ENCODE measurements at places on chromosomes 2 and 18. TPM values are rescaled to one million over a fixed set of nuclear protein-coding genes. Genes with fewer than 3 reads are reported as not detected.
A peak's percentile ranks its signal among the peaks of the same experiment; 100 is the strongest.

GRCh38 chr2:145744541-145745386, 1224.8 kb upstream of the ZEB2 start:
- DNase-seq, result no peak

- DNase-seq, result no peak
Measured at GRCh38 chr2:9440058-9440727, 16.7 kb downstream of the CPSF3 start.

GRCh38 chr2:158519481-158519880, 62.7 kb downstream of the PKP4 start:
- DNase-seq, result no peak

GRCh38 chr2:19456705-19457309, 98.4 kb upstream of the OSR1 start:
- no peak for DNase-seq

GRCh38 chr2:197705912-197706838, 1.0 kb downstream of the MARS2 start:
- DNase-seq, result no peak

The SIX3 gene
- total RNA-seq, result not detected

- peak; percentile 28 for DNase-seq
Measured at GRCh38 chr2:62568983-62569837, 63.2 kb upstream of the TMEM17 start.

- DNase-seq, result no peak
Measured at GRCh38 chr2:12705230-12705629, 11.5 kb upstream of the TRIB2 start.

GRCh38 chr2:40208463-40208862, 243.4 kb downstream of the SLC8A1 start:
- DNase-seq, result no peak

DNA sequence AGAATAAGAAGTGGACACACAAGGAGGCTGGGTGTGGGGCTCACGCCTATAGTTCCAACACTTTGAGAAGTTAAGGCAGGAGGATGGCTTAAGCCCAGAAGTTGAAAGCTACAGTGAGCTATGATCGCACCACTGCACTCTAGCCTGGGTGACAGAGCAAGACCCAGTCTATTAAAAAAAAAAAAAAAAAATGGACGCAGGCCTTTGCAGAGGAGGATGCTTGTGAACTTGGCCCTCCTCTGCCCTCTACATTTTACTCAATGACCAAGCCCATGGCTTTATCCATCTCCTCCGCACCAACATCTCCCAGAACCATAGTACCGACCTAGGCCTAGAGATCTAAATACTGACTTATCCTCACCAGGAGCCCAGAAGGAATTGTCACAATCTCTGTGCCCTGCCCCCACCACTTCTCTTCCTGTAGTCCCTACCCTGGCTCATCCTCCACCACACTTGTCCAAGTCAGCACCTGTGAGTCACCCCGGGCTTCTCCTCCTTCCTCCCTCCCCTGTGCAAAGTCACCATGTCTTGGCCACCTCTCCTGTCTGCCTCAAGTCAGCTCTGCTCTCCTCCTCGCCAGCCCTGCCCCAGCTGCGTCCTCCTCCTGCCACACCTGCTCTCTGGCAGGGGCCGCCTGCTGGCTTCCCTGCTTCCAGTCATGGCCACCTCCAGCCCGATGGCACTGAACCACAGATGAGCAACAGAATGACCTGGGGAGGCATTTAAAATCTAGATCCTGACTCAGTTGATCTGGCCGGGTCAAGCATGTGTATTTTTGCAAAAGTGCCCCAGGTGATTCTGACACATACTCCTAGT, 35.8 kb upstream of the ASPRV1 start:
- no peak for DNase-seq

- no peak for DNase-seq
Measured at GRCh38 chr2:30645081-30645744, 162.0 kb downstream of the CAPN13 start.

DNA sequence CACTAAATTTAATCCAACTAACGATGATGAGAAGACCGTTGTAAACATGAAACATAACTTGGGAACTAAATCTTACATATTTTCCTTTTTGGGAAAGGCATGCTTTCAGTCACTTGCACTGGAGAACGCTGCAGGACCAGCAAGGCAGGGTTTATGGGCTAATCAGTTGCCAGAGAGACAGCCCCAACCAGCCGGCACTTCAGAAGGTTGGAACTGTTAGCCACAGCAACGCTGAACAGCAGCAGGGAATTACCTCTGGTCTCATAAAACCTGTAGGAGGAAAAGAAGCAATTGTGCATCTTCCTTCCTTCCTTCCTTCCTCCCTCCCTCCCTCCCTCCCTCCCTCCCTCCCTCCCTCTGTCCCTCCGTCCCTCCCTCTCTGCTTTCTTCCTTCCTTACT, 33.9 kb upstream of the SIX2 start:
- DNase-seq, result no peak

DNA sequence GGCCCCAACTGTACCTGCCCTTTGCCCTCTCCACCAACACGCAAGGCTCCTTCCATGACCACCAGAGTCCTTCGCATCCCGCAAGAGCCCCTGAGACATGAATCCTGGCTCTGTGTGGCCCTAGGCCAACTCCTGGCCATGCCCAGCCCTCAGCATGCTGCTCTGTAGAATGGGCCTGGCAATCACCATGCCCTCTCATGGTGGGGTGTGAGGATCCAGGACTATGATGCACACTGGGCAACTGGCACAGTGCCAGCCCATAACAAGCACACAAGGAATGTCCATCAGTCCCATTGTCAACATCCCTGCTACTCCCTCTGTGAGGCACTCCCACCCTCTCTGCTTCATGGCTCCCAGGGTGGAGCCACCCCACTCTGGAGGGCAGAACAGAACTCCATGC, 44.7 kb downstream of the FER1L5 start:
- DNase-seq, result no peak

- no peak for DNase-seq
Measured at GRCh38 chr2:29222381-29223179, 107.4 kb downstream of the CLIP4 start.

The UGT1A9 gene
- 0.20 TPM for total RNA-seq

DNA sequence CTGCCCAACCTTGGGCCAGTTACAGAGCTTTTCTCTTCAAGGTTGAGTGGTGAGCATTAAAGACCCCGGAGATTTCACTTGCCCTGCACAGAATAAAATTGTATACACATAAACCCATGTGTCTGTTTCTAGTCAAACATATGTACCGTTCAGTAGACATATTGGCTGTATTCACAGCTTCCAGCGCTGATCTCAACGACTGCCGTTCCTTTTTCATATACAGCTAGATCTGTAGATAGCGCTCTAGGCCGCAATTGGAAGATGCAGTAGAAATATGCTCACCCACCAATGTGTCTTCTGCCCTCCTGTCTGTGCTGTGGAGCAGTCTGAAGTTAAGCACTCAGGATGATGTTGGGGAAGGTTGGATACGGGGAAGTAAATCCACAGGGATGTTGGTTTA, 317.7 kb downstream of the SETBP1 start:
- DNase-seq, result no peak

DNA sequence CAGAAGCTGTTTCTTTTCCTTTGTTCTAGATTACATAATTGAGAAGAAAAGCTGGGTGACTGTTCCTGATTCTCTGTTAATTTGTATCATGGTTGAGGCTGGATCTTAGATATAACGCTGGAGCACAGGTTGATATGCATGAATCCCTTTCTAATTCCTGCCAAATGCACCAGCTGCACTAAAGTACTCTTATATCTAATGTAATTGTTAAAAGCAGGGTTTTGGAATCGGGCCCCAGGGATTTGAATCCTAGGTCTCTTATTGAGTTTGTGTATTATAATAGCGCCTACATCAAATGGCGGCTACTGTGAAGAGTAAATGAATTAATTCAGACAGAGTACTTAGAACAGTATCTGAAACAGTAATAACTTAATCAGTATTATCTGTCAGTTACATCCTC, 80.4 kb downstream of the MC4R start:
- no peak for DNase-seq

- DNase-seq, result no peak
Measured at GRCh38 chr2:128602699-128603101, 284.0 kb upstream of the HS6ST1 start.

The GTF2A1L gene
- total RNA-seq, result not detected

The UGT1A1 gene
- 2.6 TPM for total RNA-seq

The NCKAP5 gene
- total RNA-seq, result 3.8 TPM

The MREG gene
- total RNA-seq, result 43.8 TPM

The ARMC9 gene
- total RNA-seq, result 3.3 TPM

The GYPC gene
- total RNA-seq, result not detected

GRCh38 chr2:114219456-114219855, 223.0 kb upstream of the DPP10 start:
- no peak for DNase-seq

- no peak for DNase-seq
Measured at GRCh38 chr2:124025891-124026434, 876 bp downstream of the CNTNAP5 start.

DNA sequence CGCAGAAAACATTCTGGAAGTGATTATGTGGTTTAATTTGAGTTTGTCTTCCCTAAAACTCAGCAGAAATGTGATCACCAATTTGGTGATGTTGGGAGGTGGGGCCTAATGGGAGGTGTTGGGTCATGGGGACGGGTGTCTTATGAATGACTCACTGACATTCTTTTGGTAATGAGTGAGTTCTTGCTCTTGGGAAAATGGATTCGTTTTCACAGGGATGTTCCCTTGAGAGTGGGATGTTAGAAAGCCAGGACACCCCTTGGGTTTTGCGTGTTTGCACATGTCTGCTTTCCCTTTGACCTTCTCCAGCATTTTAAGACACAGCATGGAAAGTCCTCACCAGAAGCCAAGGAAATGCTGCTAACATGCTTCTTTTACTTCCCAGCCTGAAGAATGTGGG, 321.5 kb upstream of the NT5C1B start:
- DNase-seq, result no peak

- DNase-seq, result no peak
Measured at GRCh38 chr2:231299267-231299666, 96.2 kb upstream of the B3GNT7 start.

GRCh38 chr2:105909215-105909614, 164.5 kb downstream of the NCK2 start:
- no peak for DNase-seq

The IL1RL2 gene
- total RNA-seq, result not detected

DNA sequence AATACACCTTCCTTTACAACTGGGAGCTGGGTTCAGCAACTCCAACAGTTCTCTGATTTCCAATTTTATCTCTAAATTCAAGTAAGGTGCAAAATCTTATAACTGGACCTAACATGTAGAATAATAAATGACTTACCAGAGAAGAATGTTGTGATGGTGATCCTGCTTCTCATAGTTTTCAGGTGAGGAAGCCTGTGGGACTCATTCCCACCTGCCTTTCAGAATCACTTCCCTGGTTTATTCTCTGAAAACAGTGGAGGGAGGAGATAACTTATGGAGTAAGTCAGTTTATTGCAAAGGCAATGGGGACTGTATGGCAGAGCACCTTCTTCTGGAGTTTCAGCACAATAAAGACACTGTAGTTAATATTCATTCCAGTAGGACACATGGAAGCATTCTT, 1188.2 kb upstream of the FAM98A start:
- no peak for DNase-seq

Data from Caco-2 (cell line).